ENCODE measurements at places on chromosomes 3 and 15.
A peak's percentile ranks its signal among the peaks of the same experiment; 100 is the strongest.

- no peak overlapping the region for H3K27ac ChIP-seq
- no peak for DNase-seq
- no peaks in the 10 kb centered on the region for H3K27me3 ChIP-seq
- no peaks in the 10 kb centered on the region for H3K4me1 ChIP-seq
- H3K4me3 ChIP-seq: no peak overlapping the region
Measured at GRCh38 chr3:131158434-131158833, 131.8 kb downstream of the NEK11 start.

GRCh38 chr15:34355241-34355640 is 11.8 kb downstream of the LPCAT4 start:
- H3K27ac ChIP-seq: no peak overlapping the region
- H3K27me3 ChIP-seq: no peaks in the 10 kb centered on the region
- DNase-seq: no peak
- H3K4me1 ChIP-seq: no peaks in the 10 kb centered on the region

GRCh38 chr3:160150066-160150465 is 75.2 kb upstream of the C3orf80 start:
- no peak for DNase-seq
- no peak overlapping the region for H3K27ac ChIP-seq
- H3K36me3 ChIP-seq: no peaks in the 10 kb centered on the region
- no peak overlapping the region for H3K4me3 ChIP-seq
- H3K27me3 ChIP-seq: no peaks in the 10 kb centered on the region
- no peaks in the 10 kb centered on the region for H3K4me1 ChIP-seq

GRCh38 chr3:195893516-195893915 is 14.8 kb downstream of the TNK2 start:
- peaks cover 55% of the 10 kb centered on the region for H3K4me1 ChIP-seq
- H3K27ac ChIP-seq: no peak overlapping the region
- H3K4me3 ChIP-seq: no peak overlapping the region
- H3K36me3 ChIP-seq: no peaks in the 10 kb centered on the region
- no peaks in the 10 kb centered on the region for H3K27me3 ChIP-seq

DNA sequence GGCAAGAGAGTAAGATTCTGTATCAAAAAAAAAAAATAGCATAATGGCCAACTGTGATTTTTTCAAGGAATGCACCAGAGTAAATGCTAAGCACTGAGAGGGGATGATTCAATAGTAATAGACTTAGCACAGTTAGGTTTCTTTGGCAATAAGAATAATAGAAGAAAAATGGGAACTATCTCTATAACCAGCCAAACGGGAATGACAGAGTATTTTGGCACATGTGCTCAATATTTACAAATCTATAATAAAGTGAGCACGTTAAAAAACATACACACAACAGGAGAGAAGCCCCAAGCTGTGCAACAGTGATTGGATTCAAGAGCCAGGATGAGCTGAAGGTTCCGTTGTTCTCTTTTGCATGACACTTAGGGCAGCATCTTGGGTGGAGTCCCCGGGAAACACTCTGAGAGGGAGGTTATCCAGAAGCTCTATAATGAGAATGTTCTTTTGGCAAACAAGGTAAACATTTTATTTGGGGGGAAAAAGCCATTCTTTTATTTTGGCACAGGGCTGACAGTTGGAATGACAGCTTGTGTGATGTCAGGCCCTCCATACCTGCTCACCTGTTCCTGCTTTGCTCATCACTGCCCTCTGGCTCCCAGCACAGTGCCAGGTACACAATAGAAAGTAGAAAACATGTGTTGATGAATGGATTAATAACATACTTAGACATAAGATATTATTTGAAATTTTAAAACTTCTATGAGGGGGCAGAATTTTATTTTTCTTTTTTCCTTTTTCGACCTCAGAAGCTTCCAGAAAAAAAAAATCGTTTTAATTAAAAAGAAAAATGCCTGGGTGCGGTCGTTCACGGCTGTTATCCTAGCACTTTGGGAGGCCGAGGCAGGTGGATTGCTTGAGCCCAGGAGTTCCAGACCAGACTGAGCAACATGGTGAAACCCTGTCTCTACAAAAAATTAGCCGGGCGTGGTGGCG is 44.0 kb upstream of the MUC4 start:
- H3K4me3 ChIP-seq: no peak overlapping the region
- H3K27me3 ChIP-seq: no peaks in the 10 kb centered on the region
- no peaks in the 10 kb centered on the region for H3K36me3 ChIP-seq
- H3K4me1 ChIP-seq: peaks cover 34% of the 10 kb centered on the region
- no peak overlapping the region for H3K27ac ChIP-seq

DNA sequence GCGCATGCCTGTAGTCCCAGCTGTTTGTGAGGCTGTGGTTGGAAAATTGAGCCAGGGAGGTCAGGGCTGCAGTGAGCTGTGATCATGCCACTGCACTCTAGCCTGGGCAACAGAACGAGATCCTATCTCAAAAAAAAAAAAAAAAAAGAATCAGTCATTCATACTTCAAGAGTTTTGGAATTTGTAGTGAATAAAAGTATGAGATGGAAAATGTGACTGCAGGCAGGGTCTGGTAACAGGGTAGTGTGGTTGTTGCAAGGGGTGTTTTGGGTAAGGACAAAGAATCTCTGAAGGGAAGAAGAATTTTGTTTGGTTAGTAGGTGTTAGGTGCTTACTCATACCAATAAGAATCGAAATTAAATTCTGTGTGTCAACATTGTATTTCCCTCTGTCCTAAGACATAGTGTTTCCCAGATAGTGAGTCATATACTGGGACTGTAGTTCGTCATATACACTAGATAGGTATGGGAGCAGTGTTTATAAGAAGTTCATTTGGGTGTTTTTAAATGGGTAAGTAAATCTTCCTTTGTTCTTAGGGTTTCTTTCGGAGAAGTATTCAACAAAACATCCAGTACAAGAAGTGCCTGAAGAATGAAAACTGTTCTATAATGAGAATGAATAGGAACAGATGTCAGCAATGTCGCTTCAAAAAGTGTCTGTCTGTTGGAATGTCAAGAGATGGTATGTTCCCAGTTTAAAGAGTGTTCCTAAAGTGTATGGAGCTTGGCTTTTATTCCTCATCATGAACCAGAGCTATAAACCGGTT is 14.2 kb downstream of the NR1D2 start:
- no peaks in the 10 kb centered on the region for H3K4me1 ChIP-seq
- no peak for DNase-seq
- peaks cover 44% of the 10 kb centered on the region for H3K36me3 ChIP-seq

DNA sequence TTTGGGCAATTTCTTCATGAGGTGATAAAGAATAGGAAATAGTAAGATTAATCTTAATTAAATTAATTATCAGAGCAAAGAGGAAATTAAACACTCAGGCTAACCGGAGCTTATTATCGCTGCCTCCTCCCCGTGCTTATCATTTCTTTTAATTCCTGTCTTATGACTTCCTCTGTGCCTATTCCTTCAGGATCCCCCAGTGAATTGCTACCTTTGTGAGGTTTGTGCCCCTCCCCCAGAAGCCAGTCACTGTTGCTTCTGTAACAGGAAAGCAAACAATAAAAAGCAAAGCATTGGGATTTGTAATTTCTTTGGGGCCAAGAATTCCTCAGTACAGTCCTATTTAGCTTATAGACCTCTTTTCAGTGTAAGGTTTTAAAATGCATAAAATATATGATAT is 164.5 kb downstream of the CADPS start:
- H3K27ac ChIP-seq: no peak overlapping the region
- DNase-seq: no peak
- no peaks in the 10 kb centered on the region for H3K36me3 ChIP-seq
- no peaks in the 10 kb centered on the region for H3K4me1 ChIP-seq
- no peak overlapping the region for H3K4me3 ChIP-seq
- no peaks in the 10 kb centered on the region for H3K27me3 ChIP-seq

- no peak for DNase-seq
- H3K36me3 ChIP-seq: no peaks in the 10 kb centered on the region
- H3K27me3 ChIP-seq: no peaks in the 10 kb centered on the region
- H3K27ac ChIP-seq: no peak overlapping the region
- no peak overlapping the region for H3K4me3 ChIP-seq
- H3K4me1 ChIP-seq: no peaks in the 10 kb centered on the region
Measured at GRCh38 chr15:43268111-43269105, 1.7 kb upstream of the TGM5 start.

- H3K36me3 ChIP-seq: no peaks in the 10 kb centered on the region
- no peak overlapping the region for H3K4me3 ChIP-seq
- no peaks in the 10 kb centered on the region for H3K27me3 ChIP-seq
- H3K4me1 ChIP-seq: no peaks in the 10 kb centered on the region
- no peak for DNase-seq
Measured at GRCh38 chr3:195181741-195182469, 89.1 kb downstream of the XXYLT1 start.

DNA sequence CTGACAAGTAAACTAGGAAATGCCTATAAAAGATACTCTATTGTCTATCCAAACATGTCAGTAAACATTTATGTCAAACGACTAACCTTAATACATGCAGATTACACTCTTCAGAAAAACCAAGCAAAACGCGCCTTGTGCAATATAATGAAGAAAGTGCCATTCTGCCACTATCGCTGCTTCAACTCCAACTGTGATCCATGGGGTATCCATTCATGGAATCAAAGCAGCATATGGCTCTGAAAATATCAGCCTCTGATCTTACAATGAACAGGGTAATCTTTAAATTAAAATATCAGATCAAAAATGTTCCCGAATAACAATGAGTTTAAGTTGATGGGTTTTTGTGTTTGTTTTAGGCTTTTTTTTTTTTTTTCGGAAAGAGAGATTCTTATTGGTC is 105.5 kb upstream of the SETMAR start:
- H3K27ac ChIP-seq: no peak overlapping the region
- H3K4me3 ChIP-seq: no peak overlapping the region
- no peak for DNase-seq
- H3K36me3 ChIP-seq: no peaks in the 10 kb centered on the region

DNA sequence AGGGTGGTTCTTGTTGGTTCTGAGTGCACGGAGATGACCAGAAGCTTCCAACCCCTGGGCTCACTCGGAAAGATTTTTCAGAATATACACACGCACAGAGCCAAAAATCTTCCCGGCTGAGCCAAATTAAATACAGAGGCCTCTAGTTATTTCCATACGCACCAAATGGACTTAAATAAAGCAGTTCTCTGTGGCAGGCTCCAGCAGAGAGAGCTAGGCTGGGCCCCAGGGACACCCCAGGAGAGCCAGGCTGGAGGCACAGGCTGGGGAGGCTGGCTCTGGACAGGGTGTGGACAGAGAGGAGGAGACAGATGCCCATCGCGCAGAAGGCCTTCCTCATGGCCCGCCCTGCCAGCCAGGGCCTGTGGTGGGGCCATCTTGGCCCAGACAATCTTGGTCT is 115.9 kb downstream of the IQSEC1 start:
- H3K27ac ChIP-seq: peak overlapping the region; percentile 3
- no peak overlapping the region for H3K4me3 ChIP-seq
- no peaks in the 10 kb centered on the region for H3K36me3 ChIP-seq
- peaks cover 18% of the 10 kb centered on the region for H3K4me1 ChIP-seq
- DNase-seq: no peak
- no peaks in the 10 kb centered on the region for H3K27me3 ChIP-seq

- H3K27ac ChIP-seq: peak overlapping the region; percentile 35
- peak; percentile 51 for DNase-seq
- no peaks in the 10 kb centered on the region for H3K4me1 ChIP-seq
- H3K36me3 ChIP-seq: no peaks in the 10 kb centered on the region
- no peaks in the 10 kb centered on the region for H3K27me3 ChIP-seq
- no peak overlapping the region for H3K4me3 ChIP-seq
Measured at GRCh38 chr15:45648521-45649200, 13.8 kb downstream of the SQOR start.

DNA sequence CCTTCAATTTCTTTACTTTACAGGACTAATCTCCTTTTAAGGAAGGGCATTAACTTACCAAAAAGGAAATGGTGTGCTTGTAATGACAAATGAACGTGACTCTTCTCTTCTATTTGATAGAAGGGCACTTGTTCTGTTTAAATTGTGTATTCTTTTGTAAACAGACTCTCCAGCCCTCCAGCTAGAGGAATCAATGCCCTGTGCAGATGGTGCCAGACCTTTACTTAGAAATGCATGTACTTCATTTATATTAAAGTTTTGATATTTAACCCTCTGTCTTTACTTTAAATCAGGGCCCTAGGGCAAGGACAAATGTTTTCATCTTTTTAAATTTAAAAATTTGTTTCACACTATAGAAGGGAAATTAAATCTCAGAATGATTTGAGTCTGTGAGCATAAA is 355.1 kb downstream of the GBE1 start:
- H3K36me3 ChIP-seq: no peaks in the 10 kb centered on the region
- H3K4me1 ChIP-seq: no peaks in the 10 kb centered on the region
- no peaks in the 10 kb centered on the region for H3K27me3 ChIP-seq
- no peak overlapping the region for H3K4me3 ChIP-seq
- H3K27ac ChIP-seq: no peak overlapping the region
- DNase-seq: no peak

GRCh38 chr3:185693985-185694653 is 108.0 kb downstream of the SENP2 start:
- H3K4me1 ChIP-seq: no peaks in the 10 kb centered on the region
- H3K36me3 ChIP-seq: no peaks in the 10 kb centered on the region
- H3K27ac ChIP-seq: no peak overlapping the region

GRCh38 chr3:174062923-174063322 is 665.4 kb downstream of the NLGN1 start:
- H3K27me3 ChIP-seq: no peaks in the 10 kb centered on the region
- H3K4me1 ChIP-seq: no peaks in the 10 kb centered on the region
- no peak for DNase-seq

- H3K4me1 ChIP-seq: no peaks in the 10 kb centered on the region
- H3K27me3 ChIP-seq: no peaks in the 10 kb centered on the region
- no peak overlapping the region for H3K27ac ChIP-seq
Measured at GRCh38 chr3:156317462-156318074, 197.2 kb downstream of the KCNAB1 start.

- no peak overlapping the region for H3K27ac ChIP-seq
- no peaks in the 10 kb centered on the region for H3K27me3 ChIP-seq
- peaks cover 11% of the 10 kb centered on the region for H3K36me3 ChIP-seq
- no peak overlapping the region for H3K4me3 ChIP-seq
- no peaks in the 10 kb centered on the region for H3K4me1 ChIP-seq
- no peak for DNase-seq
Measured at GRCh38 chr3:50090984-50091383, 2.3 kb downstream of the RBM5 start.

- no peak for DNase-seq
- no peaks in the 10 kb centered on the region for H3K4me1 ChIP-seq
- H3K36me3 ChIP-seq: no peaks in the 10 kb centered on the region
- H3K4me3 ChIP-seq: no peak overlapping the region
Measured at GRCh38 chr3:186937017-186937875, 6.9 kb downstream of the ST6GAL1 start.

- H3K4me3 ChIP-seq: no peak overlapping the region
- H3K36me3 ChIP-seq: no peaks in the 10 kb centered on the region
- H3K4me1 ChIP-seq: no peaks in the 10 kb centered on the region
- no peaks in the 10 kb centered on the region for H3K27me3 ChIP-seq
- H3K27ac ChIP-seq: no peak overlapping the region
- no peak for DNase-seq
Measured at GRCh38 chr15:35665896-35666536, 120.1 kb upstream of the DPH6 start.

- H3K27me3 ChIP-seq: no peaks in the 10 kb centered on the region
- H3K27ac ChIP-seq: no peak within 1 kb of the TSS
- H3K36me3 ChIP-seq: no peaks in the 10 kb centered on the region
- no peaks in the 10 kb centered on the region for H3K4me1 ChIP-seq
Measured at GRCh38 chr15:40282869-40283614, at the start of gene ANKRD63. TSS of gene ANKRD63 (minus strand) at chr15:40283064. CDS start at chr15:40282586, 478 bp downstream.

GRCh38 chr15:89482139-89482538 is 14.2 kb downstream of the RHCG start:
- DNase-seq: no peak
- no peaks in the 10 kb centered on the region for H3K27me3 ChIP-seq
- no peak overlapping the region for H3K4me3 ChIP-seq
- no peaks in the 10 kb centered on the region for H3K36me3 ChIP-seq
